ENCODE measurements at places on chromosomes 13 and 19. TPM values are rescaled to one million over a fixed set of nuclear protein-coding genes. Genes with fewer than 3 reads are reported as not detected.

Gene ARL11
- 0.76 TPM for total RNA-seq

Gene PGLYRP1
- total RNA-seq: not detected

Gene ZNF90
- 5.1 TPM for total RNA-seq

- H3K27me3 ChIP-seq: peaks cover 15% of the 10 kb centered on the region
- H3K4me1 ChIP-seq: no peaks in the 10 kb centered on the region
- H3K27ac ChIP-seq: no peak overlapping the region
- H3K4me3 ChIP-seq: no peak overlapping the region
Observed at GRCh38 chr13:49388091-49388635, 55.7 kb downstream of the CAB39L start.

GRCh38 chr19:44851427-44851826 is 5.3 kb downstream of the NECTIN2 start:
- no peaks in the 10 kb centered on the region for H3K36me3 ChIP-seq
- no peak overlapping the region for H3K4me3 ChIP-seq
- no peak overlapping the region for H3K27ac ChIP-seq
- peaks cover 45% of the 10 kb centered on the region for H3K27me3 ChIP-seq

DNA sequence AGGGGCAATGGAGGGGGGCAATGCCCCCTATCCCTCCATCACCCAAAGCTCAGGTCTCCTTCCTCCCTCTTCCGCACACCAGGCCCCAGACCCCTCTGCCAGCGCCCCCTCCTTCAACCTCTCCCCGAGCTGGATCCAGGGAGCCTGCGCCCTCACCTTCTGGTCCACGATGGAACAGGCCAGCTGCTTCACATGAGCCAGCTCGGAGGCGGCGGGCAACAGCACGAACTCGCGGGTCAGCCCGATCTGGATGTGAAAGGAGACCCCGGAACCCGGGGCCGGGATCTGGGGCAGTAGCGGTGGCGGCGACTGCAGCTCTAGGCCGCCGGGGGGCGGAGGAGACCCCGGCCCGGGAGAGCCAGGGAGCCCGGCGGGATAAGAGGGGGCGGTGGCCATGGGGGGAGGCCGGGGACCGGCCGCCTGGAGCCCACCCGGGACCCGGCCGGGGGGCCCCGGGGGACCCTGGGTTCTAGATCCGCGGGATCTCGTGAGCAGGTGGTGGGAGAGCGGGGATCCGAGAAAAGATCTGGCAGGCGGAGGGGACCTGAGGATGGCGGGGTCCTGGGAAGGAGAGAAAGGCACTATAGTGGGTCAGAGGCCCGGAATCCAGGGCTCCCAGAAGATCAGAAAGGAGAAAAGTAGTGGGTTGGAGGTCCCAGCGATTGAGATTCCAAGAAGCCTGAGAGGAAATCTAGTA is 791 bp downstream of the PRKD2 start:
- peak overlapping the region; percentile 97 for H3K4me3 ChIP-seq
- peak overlapping the region; percentile 94 for H3K27ac ChIP-seq
- DNase-seq: peak; percentile 76
- peaks cover 43% of the 10 kb centered on the region for H3K4me1 ChIP-seq
- peaks cover 35% of the 10 kb centered on the region for H3K36me3 ChIP-seq
- H3K27me3 ChIP-seq: no peaks in the 10 kb centered on the region

GRCh38 chr13:70668293-70668692 is 560.0 kb upstream of the KLHL1 start:
- H3K36me3 ChIP-seq: no peaks in the 10 kb centered on the region
- H3K4me3 ChIP-seq: no peak overlapping the region
- no peaks in the 10 kb centered on the region for H3K27me3 ChIP-seq
- no peaks in the 10 kb centered on the region for H3K4me1 ChIP-seq
- H3K27ac ChIP-seq: no peak overlapping the region
- no peak for DNase-seq

GRCh38 chr13:108267347-108267746 is 2.2 kb upstream of the TNFSF13B start:
- peak overlapping the region; percentile 5 for H3K27ac ChIP-seq
- no peak overlapping the region for H3K4me3 ChIP-seq
- peaks cover 2% of the 10 kb centered on the region for H3K36me3 ChIP-seq
- H3K27me3 ChIP-seq: no peaks in the 10 kb centered on the region
- no peak for DNase-seq
- H3K4me1 ChIP-seq: peaks cover 32% of the 10 kb centered on the region

DNA sequence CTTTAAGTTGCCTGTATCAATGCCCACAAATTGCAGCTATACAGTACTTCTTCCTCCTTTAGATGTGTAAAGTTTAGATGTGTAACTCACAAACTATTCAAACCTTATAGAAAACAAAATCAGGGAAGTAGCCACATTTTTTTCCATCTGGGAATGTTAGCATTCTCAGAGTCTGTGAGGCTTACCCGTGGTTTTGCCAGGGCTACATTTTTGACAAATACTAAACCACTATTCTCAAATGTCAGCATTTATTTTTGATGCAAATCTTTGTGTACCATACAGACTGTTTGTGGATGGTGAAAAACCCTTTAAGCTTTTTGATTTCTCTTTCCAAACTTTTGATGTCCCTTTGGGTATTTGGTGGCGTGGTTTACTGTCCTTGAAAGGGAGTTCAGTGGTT is 216.4 kb downstream of the POSTN start:
- H3K36me3 ChIP-seq: no peaks in the 10 kb centered on the region
- H3K4me1 ChIP-seq: no peaks in the 10 kb centered on the region
- no peak overlapping the region for H3K4me3 ChIP-seq
- no peak overlapping the region for H3K27ac ChIP-seq
